ENCODE measurements at places on chromosomes 5 and 9.

GRCh38 chr5:78537821-78538220 is 110.8 kb downstream of the LHFPL2 start:
- peak; percentile 79 for ATAC-seq

DNA sequence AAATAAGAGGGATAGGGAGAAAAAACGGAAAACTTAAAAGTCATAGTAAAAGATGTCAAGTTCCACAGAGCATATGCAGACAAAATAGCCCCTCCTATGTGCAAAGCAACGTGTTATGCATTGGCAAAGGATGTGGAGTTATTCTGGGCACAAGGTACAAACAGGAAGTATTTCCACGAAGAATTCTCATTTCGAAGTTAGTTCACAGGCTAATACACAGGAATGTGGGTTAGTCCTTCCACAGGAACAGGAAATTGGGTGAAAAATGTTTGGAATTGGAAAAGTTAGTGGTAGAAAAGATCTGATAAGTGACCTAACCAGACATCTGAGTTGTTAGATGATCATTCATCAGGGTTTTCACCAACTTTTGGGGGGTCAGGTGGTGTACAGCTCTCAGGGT is 326.6 kb downstream of the EBF1 start:
- no peak for ATAC-seq

DNA sequence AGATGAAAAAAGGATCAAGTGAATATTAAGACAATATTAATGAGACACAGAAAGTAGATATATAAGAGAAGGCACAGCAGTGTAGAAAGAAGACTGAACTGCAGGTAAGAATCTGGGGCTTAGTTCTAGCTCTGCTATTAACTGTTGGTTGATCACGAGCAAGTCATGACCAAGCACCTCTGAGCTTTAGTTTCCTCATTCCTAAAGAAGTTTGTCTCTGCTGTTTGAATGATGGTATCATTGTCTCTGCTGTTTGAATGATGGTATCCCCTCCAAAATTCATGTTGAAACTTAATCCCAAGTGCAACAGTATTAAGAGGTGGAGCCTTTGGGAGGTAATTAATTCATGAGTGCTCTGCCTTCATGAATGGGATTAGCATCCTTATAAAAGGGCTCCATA is 2.5 kb upstream of the NME5 start:
- ATAC-seq, result no peak

GRCh38 chr5:180172447-180173197 is 36.4 kb downstream of the RASGEF1C start:
- ATAC-seq, result no peak

DNA sequence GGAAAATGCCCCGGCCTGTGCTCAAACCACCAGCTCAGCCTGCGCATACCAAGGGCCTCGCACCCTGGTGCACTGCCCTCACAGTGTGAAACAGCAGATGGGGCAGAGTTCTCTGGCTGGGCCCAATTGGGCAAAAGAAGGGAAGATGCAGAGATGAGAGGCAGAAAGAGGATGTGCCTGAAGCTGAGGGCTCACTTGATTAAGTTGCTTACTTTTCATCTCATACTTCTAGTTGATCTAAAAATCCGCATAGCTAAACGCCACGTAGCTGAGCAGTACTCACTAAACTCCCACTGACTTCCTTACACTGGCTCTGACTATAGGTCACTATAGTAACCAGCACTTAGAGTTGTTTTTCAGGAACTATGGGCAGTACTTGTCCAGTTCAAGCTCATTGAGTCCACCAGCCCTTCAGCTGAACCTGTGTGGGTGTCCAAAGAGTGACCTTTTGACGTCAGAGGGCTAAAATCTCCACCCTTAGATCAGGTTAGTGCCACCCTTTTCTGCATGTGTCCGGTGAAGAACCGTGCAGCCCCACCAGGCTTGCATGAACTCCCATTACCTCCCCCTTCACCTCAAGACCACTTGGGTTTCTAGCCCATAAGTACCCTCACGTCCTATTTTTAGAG is 215.2 kb downstream of the AUH start:
- ATAC-seq, result no peak

- peak; percentile 96 for ATAC-seq
Measured at GRCh38 chr9:113454914-113455761, 8.4 kb upstream of the RGS3 start.

GRCh38 chr5:52893105-52893504 is 96.0 kb upstream of the ITGA2 start:
- ATAC-seq, result peak; percentile 74

GRCh38 chr9:89659891-89660685 is 55.3 kb downstream of the GADD45G start:
- ATAC-seq, result no peak

DNA sequence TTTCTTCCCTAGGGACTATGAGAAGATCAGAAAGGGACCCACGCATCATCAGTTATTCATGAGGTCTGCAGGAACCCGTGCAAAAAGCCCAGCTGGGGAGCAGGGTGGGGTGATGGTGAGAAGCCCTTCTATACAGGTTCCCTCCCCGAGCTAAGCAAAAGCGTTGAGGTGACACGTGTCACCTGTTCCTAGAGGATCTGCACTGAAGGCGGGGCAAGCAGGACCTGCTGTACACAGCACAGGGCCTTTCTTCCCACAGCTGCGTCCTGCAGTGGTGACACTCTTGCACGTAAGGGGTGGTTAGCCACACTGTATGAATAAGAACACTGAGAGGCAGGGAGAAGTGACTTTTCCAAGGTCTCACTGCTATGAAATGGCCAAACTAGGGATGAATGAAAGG is 37.2 kb upstream of the SH3PXD2B start:
- ATAC-seq, result no peak

- no peak for ATAC-seq
Measured at GRCh38 chr9:14633148-14633547, 60.1 kb downstream of the ZDHHC21 start.

DNA sequence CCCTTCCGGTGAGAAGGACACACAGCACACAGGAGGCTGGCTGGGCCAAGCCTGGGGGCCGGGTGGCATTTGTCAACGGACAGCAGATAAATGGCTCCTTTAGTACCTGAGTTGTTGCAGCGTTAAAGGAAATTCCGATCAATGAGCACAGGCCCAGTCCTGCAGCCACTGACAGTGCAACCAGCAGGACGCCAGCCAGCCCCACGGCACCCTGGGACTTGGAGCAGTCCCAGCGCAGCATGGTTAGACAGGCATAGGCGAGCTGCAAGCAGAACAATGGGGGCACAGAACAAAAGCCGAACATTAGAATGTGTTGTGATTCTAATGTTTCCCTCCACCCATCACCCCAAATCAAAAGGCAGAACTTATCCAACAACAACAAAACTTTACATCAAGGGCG is 39.3 kb downstream of the PTCH1 start:
- ATAC-seq, result no peak

GRCh38 chr5:61801174-61801573 is 469.1 kb downstream of the ZSWIM6 start:
- ATAC-seq, result no peak

GRCh38 chr5:122341087-122341486 is 29.1 kb downstream of the SNCAIP start:
- no peak for ATAC-seq

GRCh38 chr5:157269165-157269671 is 3.3 kb downstream of the CYFIP2 start:
- ATAC-seq, result no peak

DNA sequence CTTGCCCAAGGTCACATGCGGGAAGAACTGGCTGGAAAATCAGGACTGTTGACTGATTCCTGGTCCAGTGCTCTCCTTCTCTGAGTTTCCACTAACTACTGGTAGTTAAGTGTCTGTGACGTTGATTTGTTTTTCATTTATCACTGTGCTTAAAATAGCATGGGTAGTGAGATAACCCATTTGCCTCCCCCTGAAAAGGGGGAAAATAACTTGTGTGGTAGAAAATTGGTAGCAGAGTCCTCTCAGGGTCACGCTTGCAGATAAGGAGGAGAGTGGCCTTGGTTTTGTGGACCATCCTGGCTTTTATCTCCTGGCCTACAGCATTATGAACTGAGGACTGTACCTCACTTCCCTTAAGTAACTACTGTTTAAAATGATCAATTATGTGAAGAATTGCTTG is 10.9 kb downstream of the FUBP3 start:
- ATAC-seq, result no peak
